Sciatic nerve (tissue), 2 donors: ENCODE measurements at places on chromosomes 12 and 14. TPM values are rescaled to one million over a fixed set of nuclear protein-coding genes. Genes with fewer than 3 reads are reported as not detected.

Gene IKZF4
- total RNA-seq, result 13.7 TPM

Gene CCDC197
- total RNA-seq, result not detected

Gene SLC25A47
- total RNA-seq, result not detected

Gene CIDEB
- 17.3 TPM for total RNA-seq

Gene ESPL1
- 1.2 TPM for total RNA-seq

Gene OR6C68
- not detected for total RNA-seq

Gene CD4
- 20.6 TPM for total RNA-seq

Gene TPPP2
- 0.49 TPM for total RNA-seq

Gene NGB
- not detected for total RNA-seq

Gene ABHD12B
- total RNA-seq, result not detected

Gene IL26
- total RNA-seq, result not detected

Gene ZDHHC22
- not detected for total RNA-seq

Gene KCNH5
- total RNA-seq, result not detected

Gene SERPINA1
- 28.5 TPM for total RNA-seq

Gene KLRF1
- 1.8 TPM for total RNA-seq

Gene FOXA1
- total RNA-seq, result 0.94 TPM

Gene CD163L1
- total RNA-seq, result 12.0 TPM

Gene ARHGAP9
- total RNA-seq, result 30.8 TPM

Gene ARHGEF40
- 91.1 TPM for total RNA-seq

Gene ZBTB39
- 6.2 TPM for total RNA-seq

Gene CCNB1IP1
- 51.4 TPM for total RNA-seq

Gene TAS2R13
- total RNA-seq, result 5.0 TPM

Gene KCNH3
- 0.27 TPM for total RNA-seq

Gene KIF26A
- 10.4 TPM for total RNA-seq

Gene PGF
- total RNA-seq, result 12.4 TPM

Gene TAS2R7
- total RNA-seq, result not detected

Gene PROX2
- total RNA-seq, result not detected

Gene LRRIQ1
- 5.2 TPM for total RNA-seq
